Left ventricle myocardium inferior (tissue), 1 donor: ENCODE measurements at places on chromosomes 2 and 18. TPM values are rescaled to one million over a fixed set of nuclear protein-coding genes. Genes with fewer than 3 reads are reported as not detected.

DNA sequence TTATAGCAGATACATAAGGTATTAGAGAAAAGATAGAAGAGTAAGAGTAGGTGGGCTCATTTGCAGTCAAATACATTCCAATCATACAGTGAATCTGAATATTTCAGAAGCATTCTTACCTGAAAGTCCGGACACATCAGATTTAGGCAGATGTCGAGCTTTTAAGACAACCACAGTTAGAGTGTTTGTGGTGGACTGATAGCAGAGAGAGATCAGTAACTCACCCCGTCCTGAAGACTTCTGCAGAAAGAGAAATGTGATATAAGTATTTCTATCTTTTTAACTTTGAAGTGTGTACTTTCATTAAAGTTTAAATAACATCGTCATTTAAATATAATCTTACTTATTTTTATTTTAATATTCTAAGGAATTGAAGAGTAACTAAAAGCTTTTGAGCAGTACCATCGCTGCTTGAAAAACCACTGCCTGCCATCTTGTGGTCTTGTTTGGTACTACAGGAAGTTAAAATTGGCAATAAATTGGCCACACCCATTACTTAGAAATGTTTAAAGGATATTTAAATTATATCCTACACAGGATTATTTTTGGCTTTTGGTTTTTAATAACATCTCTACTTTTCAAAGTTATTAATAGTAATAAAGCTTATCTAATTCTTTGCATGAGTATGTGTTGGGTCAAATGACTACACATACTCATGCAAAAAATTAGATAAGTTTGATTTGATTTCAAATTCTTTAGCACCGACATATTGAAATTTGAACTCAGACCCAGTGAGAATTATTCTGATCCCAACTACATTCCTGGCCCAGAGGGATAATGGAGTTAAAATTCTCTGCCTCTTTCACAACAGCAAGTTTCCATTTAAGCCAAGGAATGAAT is 5.5 kb downstream of the SYT4 start:
- no peak overlapping the region for H3K4me3 ChIP-seq
- peaks cover 14% of the 10 kb centered on the region for H3K27me3 ChIP-seq
- no peak overlapping the region for H3K27ac ChIP-seq
- no peaks in the 10 kb centered on the region for H3K4me1 ChIP-seq
- H3K36me3 ChIP-seq = no peaks in the 10 kb centered on the region
- no peak for DNase-seq

DNA sequence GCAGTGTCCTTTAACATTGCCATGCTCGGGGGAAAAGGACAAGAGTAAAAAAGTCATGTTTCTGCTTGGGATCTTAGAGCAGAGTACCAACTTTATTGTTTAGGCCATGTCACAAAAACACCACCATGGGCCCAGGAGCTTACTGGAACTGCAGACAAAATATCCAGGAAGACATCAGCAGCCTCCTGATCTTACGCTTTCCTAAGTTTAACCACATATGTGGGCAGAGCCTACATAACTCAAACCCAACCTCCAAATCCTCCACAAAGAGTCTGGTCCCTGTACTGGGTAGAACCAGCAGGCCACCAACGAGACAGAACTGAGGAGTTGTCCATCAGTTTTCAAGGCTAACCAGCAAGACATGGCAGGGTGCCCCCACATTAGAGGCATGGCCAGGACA is 10.3 kb downstream of the GALNT14 start:
- peaks cover 5% of the 10 kb centered on the region for H3K4me1 ChIP-seq
- no peak for DNase-seq
- H3K27me3 ChIP-seq = peaks cover 26% of the 10 kb centered on the region

GRCh38 chr2:38552259-38552658 is 50.5 kb downstream of the HNRNPLL start:
- DNase-seq = no peak
- no peaks in the 10 kb centered on the region for H3K27me3 ChIP-seq
- H3K36me3 ChIP-seq = no peaks in the 10 kb centered on the region

GRCh38 chr2:182941919-182942318 is 75.5 kb upstream of the FRZB start:
- H3K4me3 ChIP-seq = no peak overlapping the region
- no peaks in the 10 kb centered on the region for H3K27me3 ChIP-seq

- no peak overlapping the region for H3K4me3 ChIP-seq
- H3K27me3 ChIP-seq = no peaks in the 10 kb centered on the region
- DNase-seq = no peak
- no peak overlapping the region for H3K27ac ChIP-seq
Measured at GRCh38 chr2:49003201-49003600, 151.1 kb downstream of the FSHR start.

DNA sequence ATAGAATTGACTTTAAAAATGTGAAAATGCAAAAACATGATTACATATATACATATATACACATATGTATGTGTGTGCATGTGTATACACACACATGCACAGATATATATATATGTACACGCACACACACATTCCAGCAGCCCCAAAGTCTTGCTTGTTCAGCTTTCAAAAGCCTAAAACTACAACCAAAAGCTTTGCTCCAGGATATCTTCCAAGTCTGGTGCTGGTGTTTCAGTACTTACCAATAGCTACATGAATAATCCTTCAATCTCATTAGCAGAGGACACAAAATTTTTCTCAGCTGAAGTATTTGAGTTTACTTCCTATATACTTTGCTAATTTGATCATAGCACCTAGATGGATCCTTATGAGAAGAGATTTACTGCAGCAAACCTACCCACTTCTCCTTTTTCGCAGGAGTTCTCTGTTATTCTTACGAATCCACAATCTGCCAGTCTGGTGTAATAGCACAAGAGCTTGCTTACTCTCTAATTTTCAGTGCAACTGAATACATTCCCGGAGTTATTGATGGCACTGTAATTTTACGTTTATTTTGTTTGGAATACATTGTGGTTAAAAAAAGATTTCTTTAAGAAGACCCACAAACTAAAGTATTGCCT is 553.3 kb downstream of the ARHGAP15 start:
- H3K36me3 ChIP-seq = no peaks in the 10 kb centered on the region
- DNase-seq = no peak
- no peak overlapping the region for H3K27ac ChIP-seq
- no peaks in the 10 kb centered on the region for H3K4me1 ChIP-seq

DNA sequence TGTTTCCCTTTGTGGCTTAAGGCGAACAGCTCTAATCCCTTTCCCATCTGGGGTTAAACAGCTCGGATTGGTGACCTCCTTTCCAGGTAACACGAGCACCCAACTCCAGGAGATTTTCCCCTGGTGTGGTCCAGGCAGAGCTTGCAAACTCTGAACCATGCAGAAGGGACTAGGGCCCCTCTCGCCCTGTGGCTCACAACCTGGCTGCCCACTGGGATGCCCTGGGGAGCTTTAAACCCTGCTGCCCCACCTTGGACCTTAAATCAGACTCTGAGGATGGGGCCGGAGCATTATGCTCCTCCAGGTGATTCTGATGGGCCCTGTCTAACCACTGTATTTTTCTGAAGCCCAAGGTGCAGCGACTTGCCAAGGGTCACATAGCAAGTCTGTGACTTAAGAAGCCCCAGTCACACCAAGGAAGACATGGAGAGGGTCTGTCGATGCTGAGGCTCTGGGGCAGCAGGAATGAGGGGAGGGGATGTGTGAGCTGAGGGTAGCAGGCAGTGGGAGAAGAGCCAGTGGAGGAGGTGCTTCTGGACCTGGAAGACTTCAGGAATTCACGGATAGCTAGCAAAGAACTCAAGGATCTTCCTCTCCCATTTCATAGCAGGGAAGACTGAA is 5.9 kb downstream of the ARID5A start:
- no peaks in the 10 kb centered on the region for H3K27me3 ChIP-seq
- peaks cover 22% of the 10 kb centered on the region for H3K36me3 ChIP-seq
- H3K27ac ChIP-seq = no peak overlapping the region

- H3K27me3 ChIP-seq = no peaks in the 10 kb centered on the region
- DNase-seq = no peak
- H3K4me3 ChIP-seq = no peak overlapping the region
- no peaks in the 10 kb centered on the region for H3K4me1 ChIP-seq
- no peaks in the 10 kb centered on the region for H3K36me3 ChIP-seq
Measured at GRCh38 chr2:205324355-205324754, 357.9 kb upstream of the NRP2 start.

- no peaks in the 10 kb centered on the region for H3K4me1 ChIP-seq
- no peaks in the 10 kb centered on the region for H3K36me3 ChIP-seq
- no peak overlapping the region for H3K4me3 ChIP-seq
- no peak for DNase-seq
- H3K27me3 ChIP-seq = peaks cover 13% of the 10 kb centered on the region
Measured at GRCh38 chr2:161956738-161957137, 117.3 kb downstream of the DPP4 start.

DNA sequence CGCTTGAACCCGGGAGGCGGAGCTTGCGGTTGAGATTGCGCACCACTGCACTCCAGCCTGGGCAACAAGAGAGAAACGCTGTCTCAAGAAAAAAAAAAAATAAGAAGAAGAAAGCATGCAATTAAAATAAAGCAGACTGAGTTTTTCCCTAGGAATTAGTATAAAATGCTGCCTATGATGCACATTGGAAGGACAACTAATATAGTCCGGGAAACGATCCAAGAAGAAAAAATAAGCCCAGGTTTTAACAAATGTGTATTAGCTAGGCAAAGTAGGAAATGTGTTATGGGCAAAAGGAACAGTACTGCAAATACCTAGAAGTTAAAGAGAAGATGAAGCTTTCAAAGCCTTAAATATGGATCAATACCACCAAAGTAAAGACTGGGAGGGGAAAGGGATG is 64.0 kb downstream of the SPIRE1 start:
- H3K27me3 ChIP-seq = no peaks in the 10 kb centered on the region
- peaks cover 47% of the 10 kb centered on the region for H3K4me1 ChIP-seq
- DNase-seq = no peak

DNA sequence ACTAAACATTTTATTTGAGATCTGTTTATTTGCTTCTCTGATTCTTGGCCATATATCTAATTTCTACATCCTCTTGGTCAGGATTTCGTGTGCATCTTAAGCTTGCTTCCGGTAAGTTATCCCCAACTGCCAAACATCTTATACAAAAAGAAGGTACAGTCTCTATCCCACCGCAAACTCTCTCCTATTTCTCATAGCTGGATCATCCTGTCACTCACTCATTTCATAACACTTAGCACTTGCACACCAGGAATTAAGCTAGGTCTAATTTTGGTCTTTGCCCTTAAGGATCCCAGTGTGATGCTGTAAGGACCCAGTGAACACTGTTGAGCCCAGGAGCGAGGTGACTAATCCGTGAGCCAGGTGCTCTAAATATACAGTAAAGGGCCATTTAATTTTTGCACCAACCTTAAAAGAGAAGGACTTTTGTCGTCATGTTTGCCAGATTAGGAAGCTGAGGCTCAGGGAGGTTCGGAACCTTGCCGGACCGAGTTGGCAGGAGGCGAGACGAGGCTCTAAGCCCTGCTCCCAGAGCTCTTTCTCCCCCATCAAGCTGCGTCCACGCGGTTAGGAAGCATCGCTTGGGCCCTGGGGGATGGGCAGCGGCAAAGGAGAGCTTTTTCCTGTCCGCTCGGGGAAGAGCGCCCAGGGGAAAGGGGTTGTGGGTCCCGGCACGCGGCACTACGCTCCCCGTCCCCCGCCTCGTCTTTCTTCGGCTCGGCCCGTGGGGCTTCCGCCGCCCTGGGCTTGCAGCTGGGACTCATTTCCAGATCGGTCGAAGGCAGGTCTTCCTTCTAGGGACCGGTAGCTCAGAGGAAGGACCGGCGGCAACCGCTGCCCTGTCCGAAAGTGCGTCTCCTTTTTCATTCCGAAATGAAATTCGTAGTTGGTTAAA is 4.1 kb upstream of the ITPRIPL1 start:
- peaks cover 96% of the 10 kb centered on the region for H3K27me3 ChIP-seq
- no peaks in the 10 kb centered on the region for H3K36me3 ChIP-seq
- no peak for DNase-seq

- H3K36me3 ChIP-seq = peaks cover 67% of the 10 kb centered on the region
- H3K4me3 ChIP-seq = no peak overlapping the region
- no peak overlapping the region for H3K27ac ChIP-seq
- DNase-seq = no peak
Measured at GRCh38 chr18:31880186-31880898, 62.6 kb downstream of the TRAPPC8 start.

GRCh38 chr18:5064841-5065370 is 132.2 kb downstream of the AKAIN1 start:
- H3K4me3 ChIP-seq = no peak overlapping the region
- DNase-seq = no peak
- peaks cover 25% of the 10 kb centered on the region for H3K27me3 ChIP-seq

GRCh38 chr2:65834062-65834461 is 401.7 kb upstream of the SPRED2 start:
- no peak for DNase-seq
- no peak overlapping the region for H3K4me3 ChIP-seq
- no peak overlapping the region for H3K27ac ChIP-seq
- no peaks in the 10 kb centered on the region for H3K36me3 ChIP-seq

DNA sequence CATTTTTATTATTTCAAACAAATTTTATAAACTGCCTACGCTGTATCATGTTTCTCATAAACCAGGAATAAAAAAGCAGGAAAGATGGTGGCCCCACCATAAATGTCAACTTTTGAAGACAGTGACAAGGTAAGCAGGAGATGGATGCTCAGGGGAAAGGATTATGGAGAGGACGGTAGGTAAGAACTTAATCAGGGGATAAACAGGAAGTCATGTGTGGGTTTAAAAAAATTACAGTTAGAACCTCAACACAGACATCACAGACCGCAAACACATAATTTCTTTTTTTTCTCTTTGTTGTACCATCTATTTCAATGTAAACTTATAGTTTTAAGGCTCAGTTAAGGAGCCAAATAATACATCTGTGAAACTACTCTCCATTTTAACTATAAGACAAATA is 575.2 kb upstream of the SLC8A1 start:
- DNase-seq = no peak
- H3K4me1 ChIP-seq = no peaks in the 10 kb centered on the region
- H3K4me3 ChIP-seq = no peak overlapping the region

DNA sequence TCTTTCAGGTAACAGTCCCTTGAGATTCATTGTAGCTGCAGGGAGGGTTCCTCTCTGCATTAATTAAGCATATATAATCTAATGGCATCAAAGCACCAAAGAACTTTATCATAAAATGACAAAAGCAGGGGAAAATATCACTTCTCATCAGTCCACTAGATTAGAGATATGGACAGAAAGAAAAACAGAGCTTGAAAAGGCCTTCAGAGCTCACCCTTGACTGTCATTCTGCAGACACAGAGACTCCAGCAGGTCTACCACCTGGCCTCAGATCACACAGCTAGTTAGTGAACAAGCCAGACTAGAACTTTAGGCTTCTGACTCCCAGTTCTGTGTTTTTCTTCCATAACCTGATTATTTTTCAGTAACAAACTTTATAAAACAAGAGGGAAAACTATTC is 88.5 kb downstream of the FIGN start:
- peak overlapping the region; percentile 12 for H3K27ac ChIP-seq
- H3K27me3 ChIP-seq = no peaks in the 10 kb centered on the region
- H3K4me1 ChIP-seq = peaks cover 30% of the 10 kb centered on the region
- no peaks in the 10 kb centered on the region for H3K36me3 ChIP-seq
- H3K4me3 ChIP-seq = no peak overlapping the region

Gene ZNF396
- total RNA-seq = 0.71 TPM

Gene HOXD8
- total RNA-seq = 0.14 TPM

Gene HADHA
- 523 TPM for total RNA-seq

Gene ZNF521
- total RNA-seq = 10.3 TPM

Gene HJURP
- total RNA-seq = 0.36 TPM

Gene SP5
- 0.44 TPM for total RNA-seq
